MV-4-11 (cell line): ENCODE measurements at places on chromosomes 3 and 15.

GRCh38 chr3:43689766-43690399, 855 bp upstream of the ABHD5 start:
- DNase-seq: no peak

- DNase-seq: no peak
Measured at GRCh38 chr3:186880406-186880805, 37.9 kb downstream of the ADIPOQ start.

DNA sequence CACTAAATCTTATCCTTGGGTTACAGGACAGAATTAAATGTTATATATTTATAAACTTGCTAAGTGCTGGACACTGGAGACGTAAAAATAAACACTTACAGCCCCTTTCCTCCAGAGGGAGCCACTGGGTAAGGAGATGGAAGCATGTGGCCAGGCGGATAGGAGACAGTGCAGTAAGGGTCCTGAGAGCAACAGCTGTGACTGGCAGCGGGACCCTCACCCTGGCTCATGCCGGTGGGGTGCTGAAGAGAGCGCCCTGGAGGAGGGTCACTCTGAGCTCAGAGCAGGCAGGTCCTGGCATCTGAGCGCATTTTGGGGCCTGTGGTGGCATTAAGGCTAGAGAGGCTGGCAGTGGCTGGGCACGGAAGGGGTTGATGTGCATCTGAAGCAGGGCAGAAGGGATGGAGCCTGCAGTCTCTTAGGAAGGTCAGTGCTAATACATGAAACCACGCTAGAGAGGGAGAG, 16.0 kb downstream of the SEC61A1 start:
- peak; percentile 34 for DNase-seq

- DNase-seq: peak; percentile 29
Measured at GRCh38 chr15:99168601-99169580, 64.0 kb downstream of the SYNM start.

GRCh38 chr3:197083486-197083885, 53.9 kb upstream of the MELTF start:
- peak; percentile 71 for DNase-seq

DNA sequence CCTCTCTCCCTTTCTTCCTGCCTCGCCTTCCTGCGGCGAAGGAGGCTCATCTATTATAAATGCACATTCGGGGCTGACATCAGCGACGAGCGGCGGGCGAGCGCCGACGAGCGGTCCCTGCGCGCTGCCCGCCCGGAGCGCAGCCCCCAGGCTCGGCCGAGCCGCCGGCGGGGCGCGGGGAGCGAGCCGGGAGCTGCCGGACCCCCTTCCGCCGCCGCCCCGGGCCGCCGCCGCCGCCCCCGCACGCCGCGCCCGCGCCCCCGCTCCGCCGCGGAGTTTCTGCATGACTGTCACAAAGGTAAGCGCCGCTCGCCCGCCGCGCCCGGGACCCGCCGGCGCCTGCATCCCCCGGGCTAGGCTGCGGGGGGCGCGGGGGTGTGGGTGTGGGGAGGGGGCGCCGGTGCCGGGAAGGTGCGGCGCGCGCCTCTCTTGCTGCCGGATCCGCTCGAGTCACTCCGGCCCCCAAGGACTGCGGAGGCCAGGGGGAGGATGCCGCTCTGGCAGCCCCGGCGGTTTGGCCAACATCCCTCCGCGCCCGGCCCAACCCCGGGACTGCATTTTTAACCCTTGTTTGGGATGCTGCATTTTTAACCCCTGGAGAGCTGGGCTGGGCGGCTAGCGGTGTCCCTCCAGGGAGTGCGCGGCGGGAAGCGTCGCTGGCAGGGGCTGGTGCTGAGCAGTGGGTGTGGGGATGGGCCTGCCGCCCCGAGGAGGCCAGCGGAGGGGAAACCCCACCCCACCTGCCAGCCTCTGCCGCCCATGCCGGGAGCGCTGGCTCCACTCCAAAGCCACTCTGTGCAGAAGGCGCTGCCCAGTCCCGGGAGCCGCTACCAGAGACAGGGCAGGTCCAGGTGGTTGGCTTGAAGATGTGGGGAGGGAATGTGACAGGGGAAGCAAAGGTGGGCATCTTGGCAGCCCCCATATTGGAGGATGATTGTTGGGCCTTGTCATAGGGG, at the start of gene CORO2B:
CORO2B (plus strand) TSS at position 14 of the 956 bp plus-strand sequence; CDS start at position 284, 270 bp downstream.
- no peak for DNase-seq

GRCh38 chr15:65630760-65631159, 9.0 kb downstream of the SLC24A1 start:
- DNase-seq: no peak

DNA sequence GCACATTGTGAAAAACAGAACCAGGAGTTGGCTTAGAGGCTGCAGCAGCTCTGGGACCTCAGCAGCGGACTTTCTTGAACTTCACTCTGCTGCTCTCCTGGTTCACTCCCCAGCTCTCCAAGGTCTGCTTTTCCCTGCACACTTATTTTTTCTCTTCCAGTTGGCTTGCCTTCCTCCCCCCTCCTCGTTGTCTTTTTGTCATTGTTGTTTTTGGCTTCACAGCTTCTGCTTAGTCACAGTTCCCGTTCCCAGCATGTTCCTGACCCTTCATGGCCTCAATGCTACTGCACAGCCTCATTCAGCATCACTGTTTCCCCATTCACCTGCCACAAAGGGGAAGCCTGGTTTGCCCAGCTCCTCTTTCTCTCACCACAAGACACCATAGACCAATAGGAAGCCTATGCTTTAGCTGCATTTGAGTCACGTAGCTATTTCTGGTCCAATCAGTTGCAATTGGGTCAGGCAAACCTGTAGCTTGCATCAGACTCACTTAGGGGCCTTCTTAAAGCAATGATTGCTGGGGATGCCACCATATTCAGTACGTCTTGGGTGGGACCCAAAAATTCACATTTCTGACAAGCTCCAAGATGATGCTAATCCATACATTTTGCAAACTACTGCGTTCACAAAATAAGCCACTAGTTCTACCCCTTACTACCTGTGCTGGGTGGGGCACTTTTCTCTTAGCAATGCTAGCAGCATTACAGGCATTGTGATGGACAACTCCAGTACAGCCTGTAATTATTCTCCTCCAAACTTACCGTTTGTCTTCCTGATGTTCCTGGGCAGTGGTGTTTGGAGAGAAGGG, 7.8 kb upstream of the SUMF1 start:
- peak; percentile 99 for DNase-seq
